ENCODE measurements at places on chromosomes 6 and 20. TPM values are rescaled to one million over a fixed set of nuclear protein-coding genes. Genes with fewer than 3 reads are reported as not detected.

- DNase-seq: peak; percentile 19
These were observed 87.5 kb downstream of the CRYBG1 start for GRCh38 chr6:106448000-106448426.

- DNase-seq: peak; percentile 81
These were observed at the start of gene SNX21 for GRCh38 chr20:45833030-45833882. TSS of gene SNX21 (plus strand) at chr20:45833799. CDS start at chr20:45833920, 121 bp downstream.

DNA sequence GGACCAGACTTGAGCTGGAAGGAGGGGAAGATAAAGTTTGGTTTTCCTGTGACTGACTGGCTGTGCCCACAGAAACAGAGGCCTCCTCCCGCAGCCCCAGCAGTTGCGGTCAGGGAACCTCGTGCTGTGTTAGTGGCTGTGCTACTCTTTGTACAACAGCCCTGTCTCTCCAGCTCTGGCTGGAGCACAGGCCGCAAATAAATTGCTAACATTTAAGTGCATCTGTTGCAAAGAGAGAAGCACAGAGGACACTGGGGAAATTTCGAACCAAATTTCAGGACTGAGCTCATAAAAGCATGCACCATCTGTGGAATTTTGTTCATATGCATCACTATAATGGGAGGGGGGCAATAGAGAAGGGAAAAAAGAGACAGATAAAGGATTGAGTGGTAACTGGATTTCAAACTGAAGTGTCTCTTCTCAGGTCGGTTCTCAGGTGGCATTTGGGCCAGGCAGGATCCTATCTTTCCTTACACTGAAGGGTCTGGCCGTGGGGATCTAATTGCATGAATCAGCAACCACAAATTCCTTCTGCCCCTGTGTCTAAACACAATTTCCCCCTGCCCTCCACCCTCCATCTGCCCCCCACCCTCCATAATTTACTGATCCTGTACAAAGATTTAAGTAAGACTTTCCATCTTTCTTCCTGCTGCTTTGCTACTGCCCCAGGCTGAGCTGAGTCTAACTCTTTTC lies 88.9 kb upstream of the ATXN1 start:
- no peak for DNase-seq

The CALHM4 gene
- not detected for total RNA-seq

The SLC22A2 gene
- 20.3 TPM for total RNA-seq

The XKR7 gene
- 0.17 TPM for total RNA-seq

GRCh38 chr20:10961651-10962288 lies 288.0 kb upstream of the JAG1 start:
- DNase-seq: no peak

The PTCHD4 gene
- total RNA-seq: 3.1 TPM

GRCh38 chr20:43895235-43895634 lies 19.4 kb upstream of the TOX2 start:
- no peak for DNase-seq

DNA sequence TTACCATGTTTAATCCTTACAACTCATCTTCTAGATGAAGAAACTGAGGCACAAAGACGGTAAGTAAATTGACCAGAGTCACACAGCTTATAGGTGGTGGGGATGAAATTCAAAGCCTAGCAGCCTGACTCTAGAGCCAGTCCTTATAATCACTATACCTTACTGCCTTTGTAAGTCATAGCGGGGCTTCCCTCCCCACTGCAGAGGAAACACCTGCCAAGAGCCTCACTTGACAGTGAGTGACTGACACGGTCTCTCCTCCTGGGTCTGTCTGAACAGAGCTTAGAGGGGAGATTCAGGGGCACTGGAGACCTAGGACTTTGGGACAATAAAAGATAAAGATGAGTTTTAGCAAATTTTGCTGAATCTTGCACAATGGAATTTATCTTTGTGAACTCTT lies 12.8 kb downstream of the SUN5 start:
- no peak for DNase-seq

DNA sequence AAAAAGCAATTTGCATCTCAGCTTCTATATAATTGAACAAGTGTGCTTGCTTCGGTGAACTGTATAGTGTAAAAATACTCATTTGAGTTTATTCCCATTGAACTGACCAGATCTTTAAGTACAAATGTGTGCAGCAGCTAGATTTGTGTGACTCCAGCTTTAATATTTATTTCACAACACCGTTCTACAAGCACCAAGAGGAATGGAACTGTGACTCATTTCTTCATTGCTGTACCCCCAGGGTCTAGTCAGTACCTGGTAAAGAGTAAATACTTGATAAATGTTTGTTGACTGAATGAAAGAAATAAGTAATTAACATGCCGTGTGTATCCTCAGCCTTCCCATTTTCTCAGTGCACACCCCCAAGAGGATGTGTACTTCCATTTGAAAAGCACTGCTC lies 464.8 kb downstream of the CBLN4 start:
- DNase-seq: peak; percentile 16

DNA sequence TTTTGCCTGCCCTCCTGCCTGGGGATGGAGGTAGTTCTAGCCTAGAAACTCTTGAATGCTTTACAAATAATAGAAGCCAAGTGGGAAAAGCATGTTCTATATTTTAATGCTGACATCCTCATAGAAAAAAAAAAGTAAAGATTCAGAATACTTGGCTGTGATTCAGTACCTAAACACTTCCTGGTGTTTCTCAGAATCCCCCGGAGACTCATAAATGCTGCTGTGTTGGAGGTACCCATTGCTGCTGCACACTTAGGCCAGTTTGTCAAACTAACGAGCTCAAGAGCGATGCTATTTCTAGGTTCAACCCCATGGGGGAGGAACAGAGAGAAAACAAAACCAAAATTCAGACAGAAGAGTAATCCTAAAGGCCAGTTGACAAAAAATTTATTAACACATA lies 38.8 kb upstream of the ZFP64 start:
- no peak for DNase-seq

The MAN1A1 gene
- 41.3 TPM for total RNA-seq

DNA sequence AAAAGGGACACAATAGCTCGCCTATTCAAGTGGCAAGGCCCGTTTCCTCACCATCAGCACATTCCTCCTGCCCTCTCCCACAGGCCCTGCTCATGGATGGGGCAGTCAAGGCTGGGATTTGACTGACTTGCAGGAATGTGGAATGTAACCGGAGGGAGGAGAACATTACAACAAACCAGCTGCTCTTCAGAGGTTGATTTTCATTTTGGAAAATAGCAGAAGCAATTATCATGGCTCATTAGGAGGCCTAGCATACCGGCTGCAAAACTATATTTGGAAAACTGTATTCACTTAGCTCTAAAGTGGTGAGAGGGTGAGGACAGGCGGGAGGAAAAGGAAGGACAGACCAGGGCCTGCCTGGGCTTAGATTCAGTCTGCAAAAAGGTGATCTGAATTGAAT lies 283.7 kb downstream of the CD83 start:
- DNase-seq: peak; percentile 33

The PRKN gene
- total RNA-seq: 3.8 TPM

DNA sequence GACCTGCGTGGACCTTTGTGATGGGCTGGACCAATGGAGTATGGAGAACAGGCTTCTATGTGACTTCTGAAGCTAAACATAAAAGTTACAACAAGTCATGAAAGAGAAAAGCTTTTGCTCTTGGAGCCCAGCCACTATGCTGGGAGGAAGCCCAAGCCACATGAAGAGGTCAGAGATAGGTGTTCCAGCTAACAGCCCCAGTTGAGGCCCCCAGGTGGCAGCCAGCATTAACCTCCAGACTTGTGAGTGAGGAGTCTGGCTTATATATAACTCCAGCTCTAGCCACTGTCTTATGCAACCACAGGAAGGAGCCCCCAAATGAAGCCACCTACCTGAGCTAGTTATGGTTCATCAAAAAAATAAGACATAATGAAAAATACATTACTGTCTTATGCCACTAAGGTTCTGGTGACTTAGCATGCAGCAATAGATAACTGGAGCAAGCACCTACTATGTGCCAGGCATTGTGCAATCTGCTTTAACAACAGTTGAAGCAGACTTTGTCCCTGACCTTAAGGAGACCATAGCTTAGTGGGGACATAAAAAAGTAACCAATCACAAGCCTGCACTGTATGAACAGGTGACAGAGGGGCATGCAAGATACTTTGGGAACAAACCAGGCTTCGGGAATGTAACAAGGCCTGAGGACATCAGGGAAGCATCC lies 599.6 kb downstream of the PTPRT start:
- no peak for DNase-seq

- DNase-seq: no peak
These were observed 8.1 kb upstream of the HSP90AB1 start for GRCh38 chr6:44238687-44239350.

GRCh38 chr6:89471287-89471867 lies 38.4 kb downstream of the ANKRD6 start:
- no peak for DNase-seq

- no peak for DNase-seq
These were observed 44.3 kb upstream of the PTGIS start for GRCh38 chr20:49612127-49612738.

The FAM110A gene
- total RNA-seq: 3.2 TPM

The TSBP1 gene
- total RNA-seq: not detected

DNA sequence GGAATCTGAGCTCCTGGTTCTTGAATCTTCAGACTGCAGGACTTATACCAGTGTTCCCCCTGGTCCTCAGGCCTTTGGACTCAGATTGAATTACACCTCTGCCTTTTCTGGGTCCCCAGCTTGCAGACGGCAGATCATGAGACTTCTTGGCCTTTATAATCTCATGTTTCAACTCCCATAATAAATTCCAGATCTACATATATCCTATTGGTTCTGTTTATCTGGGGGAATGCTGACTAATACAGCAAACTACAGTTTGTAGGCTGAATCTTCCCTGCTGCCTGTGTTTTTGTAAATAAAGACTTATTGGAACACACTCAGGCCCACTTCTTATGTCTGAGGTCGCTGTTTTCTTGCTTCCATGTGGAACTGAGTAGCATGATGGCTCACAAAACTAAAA lies 184.7 kb downstream of the HDGFL1 start:
- no peak for DNase-seq

- no peak for DNase-seq
These were observed 902.3 kb upstream of the FLRT3 start for GRCh38 chr20:15239542-15240206.

The ZC3H12D gene
- total RNA-seq: 0.15 TPM

DNA sequence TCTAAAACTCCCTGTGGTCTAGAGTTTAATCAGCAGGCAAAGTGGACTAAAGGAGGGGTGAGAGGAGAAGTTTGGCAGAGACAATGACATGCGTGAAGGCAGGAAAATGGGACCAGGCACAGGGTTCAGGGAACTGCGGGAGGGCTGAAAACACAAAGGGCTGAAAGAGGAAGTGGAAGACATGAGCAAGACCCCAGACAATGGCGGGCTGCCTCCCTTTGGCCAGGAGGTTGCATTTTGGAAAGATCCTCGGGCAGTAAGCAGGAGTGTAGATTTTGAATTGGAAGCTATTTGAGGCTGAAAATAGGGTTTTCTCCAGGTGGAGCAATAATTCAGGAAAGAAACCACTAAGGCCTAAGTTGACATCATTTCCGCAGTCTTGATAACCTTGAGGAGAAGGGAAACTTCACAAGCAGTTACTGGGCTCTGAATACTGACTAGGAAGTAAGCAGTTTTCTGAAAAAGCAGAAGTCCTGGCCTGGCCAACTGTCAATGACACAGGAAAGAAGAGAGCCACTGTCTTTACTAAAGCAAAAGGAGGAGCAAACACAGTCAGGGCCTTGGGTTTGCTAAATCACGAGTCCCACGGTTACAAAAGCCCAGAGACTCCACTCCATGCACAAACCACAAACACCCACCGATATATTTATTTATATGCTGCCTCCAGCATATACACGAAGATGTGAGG lies 3.4 kb downstream of the LY86 start:
- DNase-seq: no peak

The LINC00237 gene
- not detected for total RNA-seq

GRCh38 chr6:57283911-57284455 lies 33.4 kb upstream of the PRIM2 start:
- no peak for DNase-seq

The PRL gene
- not detected for total RNA-seq

The CDS2 gene
- 67.9 TPM for total RNA-seq

GRCh38 chr20:45429618-45430017 lies 13.7 kb downstream of the PIGT start:
- DNase-seq: no peak

GRCh38 chr6:161066511-161066910 lies 74.9 kb downstream of the MAP3K4 start:
- no peak for DNase-seq

DNA sequence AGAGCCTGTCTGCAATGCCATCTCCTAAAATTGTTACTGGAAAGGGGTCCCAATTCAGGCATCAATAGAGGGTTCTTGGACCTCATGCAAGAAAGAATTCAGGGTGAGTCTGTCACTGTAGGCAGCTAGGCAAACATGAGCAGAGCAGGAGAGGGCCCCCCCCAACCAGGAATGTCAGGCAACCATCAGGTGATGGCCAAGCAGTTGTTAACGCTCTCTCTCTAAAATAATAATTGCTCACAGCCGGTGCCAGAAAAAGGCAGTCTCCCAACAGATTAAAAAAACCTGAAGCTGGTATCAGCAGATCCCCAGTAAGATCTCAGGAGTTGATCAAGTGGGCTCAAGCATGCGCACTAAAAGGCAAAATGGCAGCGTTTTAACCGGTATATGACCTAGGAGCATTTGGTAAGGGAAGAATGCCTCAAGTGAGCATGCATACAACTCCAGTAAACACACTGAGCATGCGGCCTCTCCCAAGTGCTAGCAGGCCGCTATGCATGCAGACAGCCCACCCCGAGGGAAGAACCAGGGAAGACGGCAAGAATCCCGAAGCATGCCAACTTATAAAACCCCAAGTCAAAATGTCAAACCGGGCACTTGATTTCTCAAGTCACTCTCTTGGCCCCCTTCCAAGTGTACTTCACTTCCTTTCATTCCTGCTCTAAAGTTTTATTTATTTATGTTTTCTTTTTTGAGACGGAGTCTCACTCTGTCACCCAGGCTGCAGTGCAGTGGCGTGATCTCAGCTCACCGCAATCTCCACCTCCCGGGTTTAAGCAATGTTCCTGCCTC lies 44.0 kb upstream of the RNGTT start:
- peak; percentile 74 for DNase-seq

- DNase-seq: no peak
These were observed 54.1 kb upstream of the EXOC2 start for GRCh38 chr6:747028-747427.

DNA sequence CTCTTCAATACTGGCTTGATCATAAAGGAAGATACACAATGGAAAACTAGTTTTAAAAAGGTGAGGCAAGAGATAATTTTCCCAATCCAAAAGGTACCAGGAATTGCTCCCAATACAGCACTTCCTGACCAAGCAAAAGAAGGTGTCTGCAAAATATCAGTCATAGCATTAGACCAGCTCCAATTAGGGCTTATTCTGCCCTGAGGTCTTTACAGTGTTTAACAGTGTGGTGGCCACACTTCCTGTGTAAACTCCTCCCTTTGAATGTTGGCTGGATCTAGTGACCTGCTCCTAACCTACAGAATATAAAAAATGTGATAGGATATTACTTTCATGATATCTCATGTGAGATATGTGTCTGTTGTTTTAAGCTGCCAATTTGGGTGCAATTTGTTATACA lies 57.1 kb upstream of the BTN3A2 start:
- DNase-seq: no peak

DNA sequence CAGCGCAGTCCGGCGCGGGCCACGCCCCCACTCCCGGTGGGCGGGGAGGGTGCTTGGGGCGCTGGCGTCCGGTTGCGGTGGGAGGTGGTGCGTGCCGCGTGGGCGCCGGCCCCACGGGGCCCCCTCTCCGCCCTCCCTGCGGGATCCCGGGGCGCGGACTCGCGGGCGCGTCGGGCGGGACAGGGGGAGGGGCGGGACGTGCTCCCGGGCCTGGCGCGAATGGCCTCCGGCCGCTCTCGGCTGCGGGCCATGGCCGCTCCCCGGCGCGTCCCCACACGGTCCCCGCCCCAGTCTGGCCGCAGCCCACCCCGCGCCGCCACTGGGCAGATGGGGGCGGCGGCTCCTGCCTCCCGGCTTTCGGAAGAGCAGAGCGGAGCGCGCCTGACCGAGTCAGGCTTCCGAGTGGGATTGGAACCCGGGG lies 771 bp upstream of the PPP1R3G start:
- DNase-seq: no peak
